Fibroblast of mammary gland (primary cell): ENCODE measurements at places on chromosomes 7 and 10.
A peak's percentile ranks its signal among the peaks of the same experiment; 100 is the strongest.

DNA sequence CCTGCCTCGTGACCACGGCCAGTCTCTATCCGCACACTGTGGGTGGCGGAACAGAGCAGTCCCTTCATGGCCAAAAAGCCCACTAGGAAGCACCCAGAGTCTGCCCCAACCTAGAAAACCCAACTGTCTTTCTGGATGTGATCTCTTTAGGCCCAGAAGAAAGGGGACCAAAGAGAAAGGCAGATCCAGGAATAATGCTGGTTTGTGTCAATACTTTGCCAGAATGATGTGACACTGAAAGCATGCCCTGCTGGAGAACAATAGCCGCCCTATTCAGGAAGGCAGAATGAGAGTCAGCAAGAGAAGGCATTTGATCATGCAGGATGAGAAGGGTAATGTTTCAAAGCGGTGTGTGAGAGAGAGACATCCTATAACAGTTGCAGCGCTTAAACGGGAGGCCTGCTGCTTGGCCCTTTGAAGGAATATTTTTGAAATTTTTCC lies 274.7 kb downstream of the USP6NL start:
- no peak for DNase-seq

DNA sequence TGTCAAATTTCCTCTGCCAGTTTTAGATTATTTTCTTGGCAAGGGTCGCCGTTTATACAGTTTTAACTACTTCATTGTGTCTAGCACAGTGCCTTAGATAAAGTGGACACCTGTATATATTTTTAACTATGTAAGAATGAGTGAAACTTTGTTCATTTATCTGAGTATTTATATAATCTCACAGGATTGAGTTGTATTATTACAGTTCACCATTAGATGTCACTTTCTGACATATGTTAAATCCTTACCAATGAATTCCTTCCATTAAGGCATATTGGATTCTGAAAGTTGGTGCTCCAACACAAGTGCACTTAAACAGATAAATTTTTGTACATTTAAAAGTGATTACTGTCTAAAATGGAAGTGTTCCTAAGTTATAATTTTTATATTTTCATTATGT lies 43.0 kb downstream of the ZMYND11 start:
- DNase-seq, result peak; percentile 64

GRCh38 chr7:132897093-132897687 lies 184.7 kb downstream of the CHCHD3 start:
- DNase-seq, result no peak

GRCh38 chr7:81499262-81500116 lies 270.4 kb downstream of the HGF start:
- DNase-seq, result peak; percentile 93

DNA sequence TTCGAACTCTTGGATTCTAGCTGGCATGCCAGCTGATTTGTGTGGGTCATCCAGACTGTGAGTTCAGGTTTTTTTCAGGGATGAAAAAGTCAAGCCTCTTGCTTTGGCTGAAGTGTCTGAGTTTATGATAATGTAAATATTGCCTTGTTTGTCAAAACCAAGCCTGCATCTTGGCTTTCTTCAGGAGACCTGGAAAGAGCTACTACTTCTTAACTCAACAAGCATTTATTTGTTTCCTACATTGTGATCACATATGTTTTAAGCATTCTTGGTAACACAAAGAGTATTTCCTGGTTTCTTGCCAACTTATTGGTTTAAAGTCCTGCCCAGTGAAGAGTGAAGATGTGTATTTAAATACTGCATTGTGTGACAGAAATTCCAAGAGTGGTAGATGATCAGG lies 407.1 kb downstream of the LRMDA start:
- no peak for DNase-seq

DNA sequence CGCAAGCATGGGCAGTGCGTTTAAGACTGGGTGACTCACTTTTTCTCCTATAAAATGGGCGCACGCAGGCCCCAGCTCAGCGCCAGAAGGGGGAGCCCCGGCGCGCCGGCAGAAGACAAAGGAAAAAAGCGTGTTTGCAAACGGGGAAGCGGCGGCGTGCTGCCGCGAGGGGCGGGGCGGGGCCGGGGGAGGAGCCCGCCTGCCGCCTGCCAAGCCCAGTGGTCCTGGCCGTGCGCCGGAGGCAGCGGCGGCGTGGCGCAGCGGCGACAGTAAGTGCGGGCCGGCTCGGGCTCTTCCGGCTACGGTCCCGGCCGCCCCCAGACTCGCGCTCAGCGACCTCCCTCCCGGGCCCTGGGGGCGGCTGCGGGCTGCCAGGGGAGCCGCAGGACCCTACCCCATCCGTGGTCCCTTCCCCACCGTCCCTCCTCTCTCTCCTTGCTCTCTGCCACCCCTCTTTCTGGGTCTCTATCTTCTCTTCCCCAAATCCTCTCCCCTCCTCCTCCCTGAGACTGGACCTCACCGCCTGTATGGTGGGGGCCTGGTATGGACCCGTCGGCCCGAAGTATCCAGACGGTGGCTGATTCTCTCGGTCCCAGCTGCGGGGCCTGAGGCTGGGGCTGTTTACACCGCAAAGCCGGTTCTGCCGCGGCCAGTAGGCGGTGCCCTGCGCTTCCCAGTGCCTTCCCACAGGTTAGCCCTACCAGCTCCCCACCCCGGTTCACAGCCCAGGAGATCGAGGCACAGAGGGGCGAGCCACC lies at the start of gene SLC29A3:
TSS of gene SLC29A3 (plus strand) at position 218 of the 758 bp plus-strand sequence. CDS start at position 269, 51 bp downstream.
- peak; percentile 63 for DNase-seq

DNA sequence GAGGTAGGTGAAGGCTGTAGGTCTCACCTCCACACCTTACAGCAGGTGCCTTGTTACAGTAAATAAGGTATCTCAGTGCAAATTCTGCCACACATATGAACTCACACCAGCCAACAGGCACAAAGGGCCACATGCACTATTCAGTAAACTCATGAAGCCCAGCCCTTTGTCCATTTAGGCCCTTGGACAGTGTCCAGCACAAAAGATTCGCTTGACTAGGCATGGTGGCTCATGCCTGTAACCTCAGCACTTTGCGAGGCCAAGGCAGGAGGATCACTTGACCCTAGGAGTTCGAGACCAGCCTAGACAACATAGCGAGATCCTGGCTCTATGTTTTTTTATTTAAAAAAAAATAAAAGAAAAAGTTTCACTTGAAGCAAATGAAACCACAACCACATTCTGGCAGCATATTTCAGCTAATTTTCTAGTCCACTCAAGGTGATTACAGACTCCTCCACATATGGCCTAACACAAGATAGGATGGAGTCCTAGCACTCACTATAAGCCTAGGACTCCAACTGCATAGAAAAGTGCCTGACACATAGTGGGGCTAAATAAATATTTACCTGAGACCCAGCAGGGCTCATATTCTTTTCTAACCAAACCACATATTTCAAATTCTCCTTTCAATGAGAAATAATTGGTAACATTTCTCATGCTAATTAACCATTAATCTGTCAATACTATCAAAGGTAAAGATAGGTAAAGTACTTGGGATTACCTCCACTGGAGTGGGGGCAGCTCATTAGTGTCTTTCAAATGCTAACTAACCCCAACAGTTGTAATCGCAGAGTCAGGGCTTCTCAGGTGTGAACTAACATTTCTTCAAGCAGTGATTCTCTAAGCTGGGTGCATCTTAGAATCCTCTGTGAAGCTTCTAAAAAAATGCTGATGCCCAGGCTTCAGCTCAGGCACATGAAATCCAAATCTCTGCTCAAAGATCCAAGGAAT lies 4.5 kb upstream of the ANKRD1 start:
- no peak for DNase-seq

- no peak for DNase-seq
Measured at GRCh38 chr7:157577061-157577460, 240.3 kb downstream of the DNAJB6 start.

- DNase-seq, result no peak
Measured at GRCh38 chr10:69872323-69872722, 70.6 kb downstream of the COL13A1 start.

GRCh38 chr10:117541909-117542705 lies 439 bp upstream of the EMX2 start:
- DNase-seq, result peak; percentile 91

DNA sequence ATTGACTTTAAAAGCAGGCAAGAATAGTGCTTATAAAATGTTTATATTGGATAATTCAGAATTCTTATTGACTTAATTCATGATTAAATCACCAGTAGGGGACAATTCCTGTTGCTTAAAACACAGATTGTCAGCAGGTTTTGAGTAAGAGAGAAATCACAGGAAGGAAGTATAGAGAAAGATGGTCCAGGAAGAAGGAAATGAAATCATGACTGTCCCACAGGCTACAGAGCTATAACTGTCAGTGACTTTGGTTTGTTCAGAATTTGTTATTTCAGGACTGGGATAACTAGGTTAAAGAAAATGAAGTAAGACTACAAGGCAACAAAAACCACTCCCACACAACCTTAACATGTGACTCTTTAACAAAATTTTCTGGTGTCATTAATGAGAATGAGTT lies 6.8 kb downstream of the GNGT1 start:
- no peak for DNase-seq

DNA sequence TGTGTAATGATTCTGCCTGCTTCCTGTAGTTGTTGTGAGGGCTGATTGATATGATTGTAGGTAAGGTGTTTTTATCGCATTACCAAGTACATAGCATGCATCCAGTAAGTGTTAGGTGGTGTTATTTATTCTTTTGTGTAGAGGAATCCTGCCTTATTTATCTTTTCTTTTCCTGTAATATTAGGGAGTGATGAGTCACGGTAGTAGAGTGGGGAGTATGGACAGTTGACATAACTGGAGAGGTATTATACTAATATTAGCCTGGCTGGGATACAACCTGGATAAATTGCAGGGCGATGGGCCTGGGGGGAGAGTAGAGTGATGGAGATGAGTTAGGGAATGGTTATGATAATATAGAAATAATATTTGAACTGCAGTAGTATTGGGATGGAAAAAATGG lies 9.8 kb downstream of the SDK1 start:
- no peak for DNase-seq

- no peak for DNase-seq
Measured at GRCh38 chr7:67489881-67490280, 493.2 kb downstream of the TYW1 start.

DNA sequence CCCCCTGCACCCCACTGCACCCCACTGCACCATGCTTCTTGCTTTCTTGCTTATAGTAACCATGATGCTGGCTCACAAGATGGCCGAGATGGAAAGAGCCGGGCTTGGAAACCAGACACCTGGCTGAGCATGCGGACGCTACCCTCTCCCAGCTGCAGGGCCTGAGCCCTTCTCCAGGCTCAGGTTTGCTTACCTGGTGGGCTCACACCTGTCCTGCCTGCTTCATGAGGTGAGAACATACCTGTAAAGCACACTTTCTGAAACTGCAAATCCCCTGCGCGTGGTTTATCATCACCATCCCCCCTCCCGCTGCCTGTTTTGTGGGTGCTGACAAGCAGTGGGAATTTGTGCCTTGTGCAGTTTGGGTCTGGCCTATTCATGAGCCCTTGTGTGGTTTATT lies 302.7 kb downstream of the GLRX3 start:
- no peak for DNase-seq

DNA sequence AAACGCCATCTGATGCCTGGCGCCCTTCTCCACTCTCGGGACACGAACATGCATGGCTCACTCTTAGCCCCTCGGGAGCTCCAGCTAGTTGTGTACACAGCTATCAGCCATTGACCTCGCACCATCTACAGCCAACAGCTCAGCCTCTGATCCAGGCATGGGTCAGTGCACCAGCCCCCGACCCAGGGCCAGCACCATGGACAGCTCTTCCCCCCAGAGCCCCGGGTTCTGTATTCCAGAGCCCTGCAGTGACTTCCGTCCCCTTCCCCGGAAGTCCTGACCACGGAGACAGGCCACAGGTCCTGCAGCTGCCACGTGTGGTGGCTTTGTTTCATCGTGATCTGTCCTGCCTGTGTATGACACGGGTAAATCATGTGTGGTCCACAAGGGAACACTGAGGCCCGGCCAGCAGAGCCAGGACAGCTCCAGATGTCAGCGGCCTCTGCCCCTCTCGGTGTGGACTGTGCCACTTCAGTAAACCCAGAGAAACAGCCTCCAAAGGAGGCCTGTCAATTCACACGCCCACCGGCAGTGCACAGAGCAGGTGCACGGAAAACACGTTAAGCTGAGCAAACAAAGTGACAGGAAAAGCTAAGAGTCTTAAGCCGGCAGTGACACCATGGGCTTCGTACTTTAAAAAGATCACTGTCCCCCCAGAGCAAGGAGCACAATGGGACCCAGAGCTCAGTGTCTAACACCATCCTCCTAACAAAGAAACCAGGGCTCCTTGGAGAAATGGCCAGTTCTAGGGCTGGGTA lies 13.0 kb downstream of the STK32C start:
- no peak for DNase-seq

DNA sequence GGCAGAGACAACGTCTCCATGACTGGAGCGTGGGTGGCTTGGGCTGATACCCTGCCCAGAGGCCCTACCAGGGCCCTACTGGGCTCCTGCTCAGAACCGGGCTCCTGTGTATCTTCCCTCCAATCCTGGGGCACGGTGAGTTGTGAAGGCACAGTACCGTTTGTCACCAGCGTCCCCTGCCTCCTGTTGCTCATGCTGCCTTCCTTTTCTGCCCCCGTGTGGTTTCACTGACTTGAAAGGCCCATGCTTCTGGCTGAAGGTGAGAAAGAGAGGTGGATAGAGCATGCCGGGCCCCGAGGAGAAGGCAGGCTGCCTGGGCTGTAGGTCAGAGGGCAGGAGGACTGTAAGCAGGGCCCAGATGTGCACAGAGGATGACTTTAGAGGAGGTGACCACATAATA lies 9.1 kb upstream of the DMBT1 start:
- DNase-seq, result no peak
